ENCODE measurements at places on chromosomes 4 and X.

GRCh38 chr4:113882668-113883067 lies 96.8 kb downstream of the ARSJ start:
- DNase-seq: no peak

DNA sequence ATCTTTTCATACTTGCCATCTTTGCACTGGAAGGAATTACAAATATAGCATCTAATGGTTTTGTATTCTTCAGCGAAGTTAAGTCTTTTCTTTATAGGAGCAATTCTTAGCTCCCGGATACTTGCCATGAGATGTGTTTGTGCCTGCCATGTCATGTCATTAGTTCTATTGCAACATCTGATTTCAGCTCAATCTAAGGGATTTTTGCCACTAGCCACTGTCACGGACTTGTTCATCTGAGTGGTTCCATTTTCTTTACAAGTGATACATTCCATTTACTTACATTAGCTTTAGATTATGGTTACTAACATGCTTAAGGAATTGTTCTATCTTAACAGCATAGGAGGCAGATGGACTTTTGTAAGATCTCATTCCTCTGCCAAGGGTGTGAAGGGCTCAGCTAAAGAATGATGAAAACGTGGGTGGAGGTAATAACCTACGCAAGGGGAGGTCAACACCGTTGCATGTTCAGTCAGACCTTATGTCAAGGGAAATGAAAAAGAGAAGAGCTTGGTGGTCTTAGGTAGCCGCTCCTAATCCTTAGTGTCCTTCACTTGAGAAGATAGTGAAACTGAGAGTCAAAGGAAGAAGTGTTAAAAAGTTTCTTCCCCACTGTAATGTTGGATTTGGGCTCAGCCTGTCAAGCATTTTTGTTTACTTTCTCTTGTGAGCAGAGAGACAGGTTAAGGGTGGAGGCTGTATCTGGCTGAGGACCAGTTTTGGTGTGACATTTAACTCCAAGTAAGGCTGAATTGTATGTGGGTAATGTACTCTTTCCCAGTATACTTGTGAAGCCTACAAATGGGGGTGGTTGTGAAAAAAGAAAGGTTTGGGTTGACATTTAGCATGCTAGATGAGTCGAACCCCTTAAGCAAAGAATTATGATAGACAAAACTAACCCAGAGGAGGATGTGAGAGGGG lies 3.6 kb upstream of the KLHL2 start:
- no peak for DNase-seq

DNA sequence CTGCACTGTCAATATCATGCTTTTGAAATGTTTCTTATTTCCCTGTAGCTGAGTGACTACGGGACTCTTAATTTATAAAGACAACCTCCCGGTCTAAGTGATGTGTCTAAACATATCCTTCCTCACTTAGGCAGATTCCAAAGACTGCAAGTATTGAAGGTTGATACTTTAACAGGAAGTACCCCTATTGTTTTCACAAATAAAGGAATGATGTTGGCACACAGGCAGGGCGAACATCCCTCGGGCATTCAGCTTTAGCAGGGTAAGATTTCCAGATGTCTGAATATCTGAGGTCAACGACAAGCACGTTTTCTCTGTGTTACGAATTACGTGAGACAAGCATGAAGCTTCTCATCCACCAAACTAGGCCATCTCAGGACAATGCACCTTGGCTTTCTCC lies 638.0 kb upstream of the FRG1 start:
- DNase-seq: no peak

DNA sequence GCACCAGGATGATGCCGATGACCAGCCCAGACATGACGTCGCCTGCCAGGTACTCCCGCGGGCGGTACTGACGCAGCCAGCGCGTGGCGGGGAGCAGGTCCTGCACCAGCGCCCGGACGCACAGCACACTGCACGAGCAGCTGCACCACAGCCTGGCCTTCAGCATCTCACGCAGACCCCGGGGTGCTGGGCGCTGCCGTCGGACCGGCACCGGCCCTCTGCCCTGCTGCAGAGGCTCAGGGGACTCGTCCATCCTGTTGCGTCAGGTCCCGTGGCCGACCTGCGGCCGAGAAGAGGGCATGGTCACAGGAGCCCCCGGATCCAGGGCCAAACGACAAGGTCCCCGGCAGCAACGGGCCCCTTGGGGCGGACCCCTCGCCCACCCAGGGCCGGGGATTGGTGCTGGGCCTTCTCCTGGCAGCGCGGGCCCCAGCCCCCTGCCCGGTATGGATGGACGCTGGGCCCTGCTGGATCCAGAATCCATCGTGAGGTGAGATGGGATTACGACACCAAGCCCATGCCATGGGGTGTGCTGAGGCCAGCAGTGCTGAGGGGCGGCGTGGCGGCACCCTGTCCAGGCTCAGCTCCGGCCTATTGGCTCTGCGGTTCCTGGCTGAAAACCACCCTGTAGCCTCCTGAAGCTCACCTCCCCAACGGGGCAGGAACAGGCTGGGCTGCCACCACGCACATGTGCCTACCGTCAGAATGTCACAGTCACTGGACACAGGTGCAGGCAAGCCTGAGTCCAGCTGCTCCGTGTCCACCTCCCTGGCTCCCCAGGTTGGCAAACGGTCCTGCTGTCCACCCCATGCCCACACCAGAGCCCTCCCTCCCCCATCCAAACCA lies 1.5 kb downstream of the SLC26A1 start:
- no peak for DNase-seq

DNA sequence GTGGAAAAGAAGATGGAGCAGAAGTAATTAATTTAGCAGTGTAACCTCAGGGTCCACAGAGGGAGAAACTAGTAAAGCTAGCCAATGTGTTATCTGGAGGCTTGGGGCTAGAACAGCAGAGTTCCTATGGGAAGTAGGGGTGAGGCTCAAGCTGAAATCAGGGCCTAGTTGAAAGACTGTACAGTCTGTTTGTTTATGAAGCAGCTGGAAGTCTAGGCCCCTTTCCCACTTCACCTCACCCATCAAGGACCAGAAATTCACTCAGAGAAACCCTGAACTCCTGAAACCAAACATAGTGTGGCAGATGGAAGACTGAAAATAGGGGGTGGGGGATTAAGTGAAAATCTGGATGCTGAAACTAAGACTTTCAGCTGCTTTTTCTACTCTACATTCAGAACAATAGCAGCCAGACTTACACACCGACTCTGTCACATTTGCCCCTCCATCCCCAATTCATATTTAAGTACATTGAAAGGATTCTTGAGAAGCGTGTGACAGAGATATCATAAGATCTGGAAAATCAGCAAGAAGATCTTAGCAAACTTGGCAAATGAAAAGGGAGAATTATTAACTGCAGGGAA lies 32.6 kb upstream of the FAM241A start:
- DNase-seq: no peak

GRCh38 chr4:69098470-69098869 lies 2.2 kb downstream of the UGT2B7 start:
- no peak for DNase-seq

GRCh38 chr4:95591278-95591677 lies 42.5 kb upstream of the UNC5C start:
- no peak for DNase-seq

GRCh38 chr4:73066445-73066844 lies 3.1 kb downstream of the COX18 start:
- no peak for DNase-seq

- DNase-seq: no peak
Measured at GRCh38 chr4:170325599-170325998, 235.8 kb upstream of the AADAT start.

DNA sequence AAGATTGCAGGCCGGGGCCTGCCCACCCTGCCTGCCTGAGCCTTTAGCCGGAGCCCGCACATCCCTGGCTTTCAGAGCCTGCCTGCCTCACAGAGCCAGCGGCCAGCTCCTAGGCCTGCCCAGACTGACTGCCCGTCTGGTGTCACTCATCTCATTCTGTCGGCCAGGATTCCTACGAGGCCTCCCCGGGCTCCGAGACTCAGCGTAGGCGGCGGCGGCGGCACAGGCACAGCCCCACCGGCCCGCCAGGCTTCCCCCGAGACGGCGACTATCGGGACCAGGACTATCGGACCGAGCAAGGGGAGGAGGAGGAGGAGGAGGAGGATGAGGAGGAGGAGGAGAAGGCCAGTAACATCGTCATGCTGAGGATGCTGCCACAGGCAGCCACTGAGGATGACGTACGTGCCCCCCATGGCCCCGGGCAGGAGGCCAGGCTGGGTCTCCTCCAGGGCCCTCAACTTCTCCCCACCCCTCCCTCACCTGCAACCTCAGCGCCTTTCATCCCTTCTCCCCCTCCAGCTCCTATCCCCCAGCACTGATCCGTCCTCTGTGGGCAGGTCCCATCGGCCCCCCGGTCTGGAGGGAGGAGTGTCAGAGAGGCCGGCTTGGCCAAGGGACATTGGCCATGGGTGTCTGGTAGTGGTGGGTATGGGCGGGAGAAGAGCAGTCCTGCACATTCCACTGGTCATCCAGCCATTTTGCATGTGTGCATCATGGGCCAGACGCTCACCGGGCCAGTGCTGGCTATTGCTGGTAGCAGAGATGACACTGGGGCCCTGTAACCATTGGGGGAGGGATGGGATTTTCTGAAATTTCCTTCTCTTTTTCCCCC lies 22.6 kb upstream of the UBA1 start:
- DNase-seq: no peak

DNA sequence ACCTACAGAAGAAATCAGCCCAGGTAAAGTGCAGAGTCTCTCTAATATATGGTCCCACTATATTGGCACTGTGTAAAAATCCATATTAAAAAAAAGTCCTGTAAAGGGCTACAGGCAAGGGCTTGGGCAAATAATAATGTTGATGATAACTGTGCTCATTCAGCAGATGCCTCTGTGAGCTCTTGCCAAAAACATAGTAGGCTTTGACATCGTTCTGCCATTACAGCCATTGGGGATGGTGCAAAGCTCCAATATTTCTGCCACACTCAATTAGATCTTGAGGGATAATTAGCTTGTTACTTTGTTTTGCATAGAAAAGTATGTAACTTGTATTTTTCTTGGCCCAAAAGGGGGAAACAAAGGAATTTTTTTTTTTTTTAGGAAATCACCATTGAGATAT lies 645.5 kb upstream of the FAM241A start:
- no peak for DNase-seq

DNA sequence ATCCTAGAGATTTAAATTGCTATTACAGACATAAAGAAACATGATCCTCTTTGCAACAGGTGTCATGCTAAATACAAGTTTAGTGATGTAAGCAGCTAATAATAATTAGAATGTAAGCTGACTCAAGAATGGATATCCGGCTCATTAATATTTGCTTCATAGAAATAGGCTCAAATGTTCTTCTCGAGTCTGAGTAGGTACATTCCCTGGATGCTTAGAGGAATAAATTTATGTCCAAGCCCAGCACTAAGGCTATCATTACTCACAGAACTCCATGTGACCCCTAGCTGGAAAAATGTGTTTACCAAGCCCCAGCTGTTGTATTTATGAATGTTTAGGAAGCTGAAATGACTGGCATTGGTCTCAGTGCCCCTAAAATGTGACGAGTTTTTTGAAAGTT lies 87.6 kb upstream of the TSPAN7 start:
- DNase-seq: no peak

DNA sequence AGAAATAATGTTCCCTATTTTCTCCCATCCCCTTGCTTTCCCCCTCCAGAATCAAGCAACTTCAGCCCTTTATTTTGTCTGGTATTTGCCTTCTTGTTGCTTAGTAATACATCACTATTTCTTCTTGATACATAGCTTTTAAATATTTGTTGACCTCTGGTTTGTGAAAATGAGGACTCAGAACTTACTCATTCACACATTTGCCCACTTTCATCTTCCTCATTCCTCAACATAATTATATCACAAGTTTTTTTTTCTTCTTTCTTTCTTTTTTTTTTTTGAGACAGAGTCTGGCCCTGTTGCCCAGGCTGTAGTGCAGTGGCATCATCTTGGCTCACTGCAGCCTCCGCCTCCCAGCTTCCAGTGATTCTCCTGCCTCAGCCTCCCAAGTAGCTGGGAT lies 28.9 kb upstream of the NDUFC1 start:
- no peak for DNase-seq

DNA sequence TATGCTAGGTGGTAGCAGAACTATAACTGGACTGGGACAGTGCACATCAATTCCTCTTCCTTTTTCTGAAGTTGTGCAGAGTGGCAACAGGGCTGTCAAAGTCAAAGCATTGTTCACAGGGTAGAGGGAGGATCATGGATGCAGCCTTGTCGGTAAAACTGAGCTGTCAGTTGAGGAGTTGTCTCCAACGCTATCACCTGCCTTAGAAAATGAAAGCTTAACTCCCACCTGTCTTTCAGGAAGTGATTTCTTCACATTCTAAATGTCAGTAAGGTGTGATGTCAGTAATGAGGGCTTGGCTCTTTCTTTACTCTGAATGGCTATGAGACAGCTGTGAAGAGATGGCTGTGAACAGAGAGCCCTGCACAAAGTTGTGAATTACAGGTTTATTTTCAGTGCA lies 66.4 kb upstream of the BANK1 start:
- DNase-seq: no peak

GRCh38 chr4:122879001-122879400 lies 43.4 kb downstream of the NUDT6 start:
- DNase-seq: no peak

GRCh38 chrX:134520860-134521390 lies 61.0 kb downstream of the HPRT1 start:
- DNase-seq: peak; percentile 15

DNA sequence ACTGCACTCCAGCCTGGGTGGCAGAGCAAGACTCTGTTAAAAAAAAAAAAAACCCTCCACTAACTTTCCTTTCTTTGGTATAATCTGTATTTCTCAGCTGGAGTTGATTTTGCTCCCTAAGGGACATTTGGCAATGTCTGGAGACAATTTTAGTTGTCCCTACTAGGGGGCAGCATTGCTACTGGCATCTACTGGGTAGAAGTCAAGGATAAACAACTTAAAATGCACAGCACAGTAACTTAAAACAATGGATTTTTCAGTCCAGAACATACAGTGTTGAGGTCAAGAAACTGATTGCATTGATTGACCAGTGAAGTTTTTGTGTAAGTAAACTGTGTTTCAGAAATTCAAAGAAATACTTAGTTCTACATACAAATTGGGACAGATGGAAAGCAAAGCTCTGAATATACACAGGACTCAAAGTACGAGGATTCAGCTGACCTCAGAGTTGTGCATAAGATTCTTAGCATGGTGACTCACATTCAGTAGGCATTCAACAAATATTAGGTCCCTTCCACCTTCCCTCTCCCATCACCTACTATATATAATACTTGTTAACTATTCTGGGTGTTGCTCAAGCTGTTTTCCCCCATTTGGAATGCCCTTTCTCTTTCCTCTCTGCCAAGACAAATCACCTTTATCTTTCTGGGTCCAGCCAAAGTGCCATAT lies 8.8 kb downstream of the DDX53 start:
- DNase-seq: no peak

DNA sequence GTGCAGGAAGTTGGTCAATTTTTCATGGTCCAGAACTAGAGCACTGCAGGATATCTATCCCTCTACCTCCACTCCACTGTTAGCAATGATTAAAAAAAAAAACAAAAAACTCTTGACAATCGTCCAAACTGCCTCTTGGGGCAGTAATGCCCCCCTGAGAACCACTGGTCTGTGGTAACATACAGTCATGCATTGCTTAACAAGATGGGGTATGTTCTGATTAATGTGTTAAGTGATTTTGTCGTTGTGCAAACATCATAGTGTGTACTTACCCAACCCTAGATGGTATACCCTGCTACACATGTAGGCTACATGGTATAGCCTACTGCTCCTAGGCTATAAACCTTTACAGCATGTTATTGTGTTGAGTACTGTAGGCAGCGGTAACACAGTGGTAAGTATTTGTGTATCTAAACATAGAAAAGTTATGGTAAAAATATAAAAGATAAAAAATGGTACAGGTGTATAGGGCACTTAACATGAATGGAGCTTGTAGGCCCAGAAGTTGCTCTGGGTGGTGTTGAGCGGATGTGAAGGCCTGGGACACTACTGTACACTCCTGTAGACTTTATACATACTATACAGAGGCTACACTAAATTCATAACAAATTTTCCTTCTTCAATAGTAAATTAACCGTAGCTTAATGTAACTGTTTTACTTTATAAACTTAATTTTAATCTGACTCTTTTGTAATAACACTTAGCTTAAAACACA lies 34.1 kb downstream of the ART3 start:
- DNase-seq: no peak
